ENCODE measurements at places on chromosomes 3 and 15.

DNA sequence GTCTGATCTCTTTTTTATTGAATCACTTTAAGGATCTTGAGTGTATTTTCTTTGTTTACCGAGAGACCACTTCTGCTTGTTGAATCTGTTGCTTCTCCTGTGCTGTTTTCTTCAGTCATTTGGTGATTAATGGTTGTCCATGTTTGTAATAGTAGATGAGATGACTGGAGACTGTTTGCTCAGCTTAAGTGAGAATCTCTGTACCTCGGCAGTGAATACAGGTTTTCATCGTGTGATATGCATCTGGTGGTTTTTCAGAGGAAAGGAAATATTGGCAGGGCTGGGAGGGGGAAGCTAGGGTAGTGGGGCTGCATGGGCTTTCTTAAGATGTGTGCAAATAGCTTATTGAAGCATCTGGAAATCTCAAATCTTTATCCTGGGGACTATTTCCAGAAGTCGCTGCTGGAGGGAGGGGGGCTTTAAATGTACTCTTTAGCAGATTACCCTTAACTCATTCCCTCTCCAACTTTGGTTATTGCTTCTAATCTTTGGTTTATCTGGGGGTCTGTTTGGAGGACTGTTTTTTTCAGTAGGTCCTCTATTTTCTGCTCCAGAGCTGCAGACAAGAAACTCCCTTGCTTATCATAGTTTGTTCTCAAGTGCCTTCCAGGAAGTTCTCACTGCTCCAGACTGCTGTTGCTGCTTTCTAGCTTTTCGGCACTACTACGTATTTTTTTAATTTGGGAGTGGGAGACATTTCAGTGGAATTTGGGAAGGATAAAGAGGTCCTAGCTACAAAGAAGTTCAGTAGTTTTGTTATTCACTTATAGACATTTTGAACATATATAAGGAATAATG is 19.4 kb downstream of the CMTM8 start:
- no peak for DNase-seq

- DNase-seq, result no peak
Measured at GRCh38 chr3:99774467-99774866, 43.2 kb upstream of the CMSS1 start.

DNA sequence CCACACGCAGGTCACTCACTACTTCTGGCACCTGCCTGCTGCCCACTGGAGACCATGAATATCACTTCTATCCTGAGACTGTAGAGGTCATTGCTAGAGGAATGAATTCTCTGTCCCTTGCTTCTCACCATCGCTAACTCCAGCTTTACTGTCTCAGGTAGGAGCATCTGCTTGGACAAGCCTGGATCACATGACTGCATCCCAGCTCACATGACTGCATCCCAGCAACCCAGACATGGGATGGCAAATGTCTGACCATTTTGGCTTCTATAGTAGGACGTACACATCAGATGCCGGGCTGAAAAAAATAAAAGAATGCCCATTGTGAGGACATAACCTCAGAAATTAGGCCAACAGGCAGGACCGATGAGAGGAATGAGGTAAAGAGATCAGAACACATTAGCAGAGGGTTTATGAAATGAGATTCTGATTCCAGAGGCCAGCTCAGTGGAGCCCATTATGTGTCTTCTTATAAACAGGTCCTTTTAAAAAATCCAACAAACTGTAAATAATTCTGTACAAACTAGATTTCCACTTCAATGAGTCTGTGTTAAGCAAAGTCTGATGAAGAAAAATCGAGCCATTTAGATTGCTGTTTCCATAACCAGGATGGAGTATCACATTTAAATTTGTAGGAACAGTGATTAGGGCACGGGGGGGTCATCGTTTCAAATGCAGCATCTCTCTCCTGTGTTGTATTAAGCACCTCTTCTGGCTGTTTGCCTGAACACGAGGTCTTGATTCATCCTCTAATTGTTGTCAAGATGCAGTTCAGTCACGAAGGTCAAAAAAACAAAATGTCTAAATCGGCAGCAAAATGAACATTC is 126.7 kb downstream of the MTHFS start:
- no peak for DNase-seq

- DNase-seq, result peak; percentile 47
Measured at GRCh38 chr15:90859234-90860131, 8.9 kb upstream of the FURIN start.

GRCh38 chr3:29456901-29457300 is 176.0 kb downstream of the RBMS3 start:
- no peak for DNase-seq

DNA sequence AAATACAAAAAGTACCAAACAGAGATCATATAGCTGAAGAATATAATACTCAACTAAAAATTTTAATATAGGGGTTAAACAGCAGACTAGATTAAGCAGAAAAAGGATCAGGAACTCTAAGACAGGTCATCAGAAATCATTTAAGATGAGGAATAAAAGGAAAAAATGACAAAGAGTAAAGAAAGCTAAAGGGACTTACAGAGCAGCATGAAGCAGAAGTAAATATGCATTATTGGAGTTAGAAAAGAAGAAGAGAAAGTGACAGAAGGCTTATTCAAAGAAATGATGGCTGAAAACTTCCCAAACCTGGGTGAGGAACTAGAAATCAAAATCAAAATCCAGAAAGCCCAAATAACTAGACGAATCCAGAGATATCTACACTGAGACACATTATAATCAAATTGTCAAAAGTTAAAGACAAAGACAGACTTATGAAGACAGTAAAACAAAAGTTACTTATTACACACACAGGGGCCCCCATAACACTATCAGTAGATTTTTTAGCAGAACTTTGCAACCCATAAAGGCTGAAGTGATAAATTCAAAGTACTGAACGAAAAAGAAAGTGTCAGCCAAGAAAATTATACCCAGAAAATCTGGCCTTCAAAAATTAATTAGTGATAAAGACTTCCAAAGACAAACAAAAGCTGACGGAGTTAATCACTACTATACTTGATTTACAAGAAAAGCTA is 95.6 kb downstream of the SCAPER start:
- no peak for DNase-seq

GRCh38 chr15:88894348-88894818 is 961 bp downstream of the HAPLN3 start:
- DNase-seq, result peak; percentile 96

- DNase-seq, result no peak
Measured at GRCh38 chr3:46847744-46848143, 15.5 kb downstream of the MYL3 start.

- DNase-seq, result no peak
Measured at GRCh38 chr3:102060814-102061213, 211.5 kb downstream of the NFKBIZ start.

DNA sequence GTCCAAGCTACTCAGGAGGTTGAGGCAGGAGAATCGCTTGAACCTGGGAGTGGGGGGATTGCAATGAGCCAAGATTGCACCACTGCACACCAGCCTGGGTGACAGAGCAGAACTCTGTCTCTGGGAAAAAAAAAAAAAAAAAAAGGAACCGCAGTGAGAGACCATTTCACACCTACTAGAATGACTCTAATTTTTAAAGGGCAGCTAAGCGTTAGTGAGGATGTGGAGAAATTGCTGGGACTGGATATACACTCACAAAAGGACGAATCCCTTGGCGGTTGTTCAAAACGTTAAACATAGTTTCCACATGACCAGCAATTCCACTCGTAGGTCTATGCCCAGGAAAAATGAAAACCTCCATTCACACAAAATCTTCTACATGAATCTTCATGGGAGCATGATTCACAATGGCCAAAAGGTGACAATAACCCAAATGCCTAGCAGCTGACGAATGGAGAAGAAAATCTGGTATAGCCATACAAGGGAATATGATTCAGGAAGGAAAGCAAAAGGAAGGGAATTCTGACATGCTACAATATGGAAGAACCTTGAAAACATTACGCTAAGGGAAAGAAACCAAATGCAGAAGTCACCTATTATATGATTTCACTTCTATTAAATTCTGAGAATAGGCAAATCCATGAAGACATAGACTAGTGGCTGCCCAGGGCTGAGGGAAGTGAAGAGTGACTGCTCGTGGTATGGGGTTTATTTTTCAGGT is 127.0 kb downstream of the CHSY1 start:
- DNase-seq, result no peak

DNA sequence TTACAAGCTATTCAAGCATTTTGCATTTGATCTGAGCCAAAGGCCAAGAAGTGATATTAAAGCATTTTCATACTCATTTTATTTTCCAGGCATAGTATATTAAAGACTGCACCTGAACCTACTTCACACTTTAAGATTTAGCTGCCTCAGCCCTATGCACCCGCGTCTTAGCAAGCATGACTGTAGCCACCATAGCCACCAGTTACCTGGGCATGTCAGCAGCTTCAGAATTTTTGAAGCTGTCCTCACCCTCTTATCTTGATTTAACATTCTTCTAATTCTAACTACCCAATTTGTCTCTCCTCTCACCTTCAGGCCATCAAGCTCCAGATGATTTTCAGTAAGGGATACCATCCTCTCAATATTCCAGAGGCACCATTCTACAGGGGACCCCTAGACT is 39.1 kb upstream of the KLHL6 start:
- no peak for DNase-seq

GRCh38 chr3:25910997-25911396 is 121.1 kb downstream of the OXSM start:
- peak; percentile 89 for DNase-seq

GRCh38 chr3:46558184-46559043 is 7.7 kb downstream of the LRRC2 start:
- DNase-seq, result peak; percentile 70

- DNase-seq, result peak; percentile 16
Measured at GRCh38 chr15:58793862-58794261, 22.8 kb downstream of the MINDY2 start.

- peak; percentile 68 for DNase-seq
Measured at GRCh38 chr3:183895296-183895695, 10.6 kb upstream of the PARL start.

- peak; percentile 51 for DNase-seq
Measured at GRCh38 chr3:14424711-14425580, 22.5 kb downstream of the SLC6A6 start.

Data from GM23338 (cell line).